ENCODE measurements at places on chromosomes 5 and 9.

GRCh38 chr9:121499177-121499426 is 542 bp downstream of the GGTA1 start:
- DNase-seq = no peak

GRCh38 chr5:157559301-157559700 is 16.3 kb downstream of the ADAM19 start:
- DNase-seq = peak; percentile 80

DNA sequence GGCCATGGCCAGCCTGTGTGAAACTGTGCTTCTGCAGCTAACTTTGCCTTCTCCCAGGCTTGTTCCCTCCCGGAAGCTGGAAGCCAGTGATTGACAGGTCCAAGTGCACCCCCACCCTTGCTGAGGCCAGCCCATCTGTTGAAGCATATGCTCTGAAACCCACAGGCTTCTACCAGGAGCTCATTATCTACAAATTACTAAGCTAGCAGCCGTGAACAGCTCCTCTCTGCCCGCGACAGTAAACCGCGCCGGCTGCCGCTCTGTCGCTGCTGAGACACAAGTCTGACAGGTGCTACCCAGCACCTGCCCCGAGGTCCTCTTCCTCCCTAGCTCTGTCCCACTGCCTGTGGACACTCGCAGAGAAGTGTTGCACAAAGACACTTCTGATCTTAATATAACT is 490.9 kb downstream of the GADD45G start:
- no peak for DNase-seq

DNA sequence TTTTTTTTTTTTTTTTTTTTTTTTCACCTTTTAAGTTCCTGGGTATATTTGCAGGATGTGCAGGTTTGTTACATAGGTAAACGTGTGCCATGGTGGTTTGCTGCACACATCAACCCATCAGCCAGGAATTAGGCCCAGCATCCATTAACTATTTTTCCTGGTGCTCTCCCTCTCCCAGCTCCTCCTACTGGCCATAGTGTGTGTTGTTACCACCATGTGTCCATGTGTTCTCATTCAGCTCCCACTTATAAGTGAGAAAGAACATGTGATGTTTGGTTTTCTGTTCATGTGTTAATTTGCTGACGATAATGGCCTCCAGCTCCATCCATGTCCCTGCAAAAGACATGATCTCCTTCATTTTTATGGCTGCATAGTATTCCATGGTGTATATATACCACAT is 350.5 kb downstream of the MAN2A1 start:
- no peak for DNase-seq

DNA sequence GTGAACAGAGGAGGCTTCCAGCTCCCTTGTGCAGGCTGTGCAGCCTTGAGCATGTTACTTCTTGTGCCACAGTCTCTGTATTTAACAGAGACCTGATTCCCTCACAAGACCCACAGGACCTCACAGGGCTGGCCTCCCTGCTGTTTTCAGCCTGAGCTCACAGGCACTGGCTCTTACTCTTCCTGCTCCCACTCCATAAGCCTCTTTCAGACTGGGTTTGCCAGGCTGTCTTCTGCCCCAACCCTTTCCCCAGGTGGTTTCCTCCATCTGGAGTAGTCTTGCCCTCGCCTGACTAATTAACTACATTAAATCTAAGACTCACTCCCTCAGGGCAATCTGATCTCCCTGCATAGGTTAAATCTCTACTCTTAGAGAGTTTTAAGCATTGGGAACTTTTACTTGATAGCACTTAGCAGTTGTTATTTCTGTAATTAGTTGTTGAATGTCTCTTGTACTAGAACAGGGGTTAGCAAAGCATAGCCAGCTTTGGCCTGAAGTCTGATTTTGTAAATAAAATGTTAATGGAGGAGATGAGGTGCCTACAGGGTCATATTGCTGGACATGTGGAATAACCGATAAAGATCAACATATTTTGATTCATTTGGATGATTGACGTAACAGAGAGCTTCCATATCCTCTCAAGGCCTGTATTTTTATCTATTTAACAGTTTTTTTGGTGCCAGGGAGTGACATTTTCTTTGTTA is 28.6 kb upstream of the SPATA31E1 start:
- DNase-seq = no peak

GRCh38 chr9:126440940-126441339 is 114.3 kb downstream of the MVB12B start:
- DNase-seq = peak; percentile 84

- no peak for DNase-seq
These were observed 21.2 kb upstream of the OLFM1 start for GRCh38 chr9:135066291-135066690.

GRCh38 chr5:34035756-34036155 is 7.3 kb downstream of the C1QTNF3 start:
- DNase-seq = no peak

DNA sequence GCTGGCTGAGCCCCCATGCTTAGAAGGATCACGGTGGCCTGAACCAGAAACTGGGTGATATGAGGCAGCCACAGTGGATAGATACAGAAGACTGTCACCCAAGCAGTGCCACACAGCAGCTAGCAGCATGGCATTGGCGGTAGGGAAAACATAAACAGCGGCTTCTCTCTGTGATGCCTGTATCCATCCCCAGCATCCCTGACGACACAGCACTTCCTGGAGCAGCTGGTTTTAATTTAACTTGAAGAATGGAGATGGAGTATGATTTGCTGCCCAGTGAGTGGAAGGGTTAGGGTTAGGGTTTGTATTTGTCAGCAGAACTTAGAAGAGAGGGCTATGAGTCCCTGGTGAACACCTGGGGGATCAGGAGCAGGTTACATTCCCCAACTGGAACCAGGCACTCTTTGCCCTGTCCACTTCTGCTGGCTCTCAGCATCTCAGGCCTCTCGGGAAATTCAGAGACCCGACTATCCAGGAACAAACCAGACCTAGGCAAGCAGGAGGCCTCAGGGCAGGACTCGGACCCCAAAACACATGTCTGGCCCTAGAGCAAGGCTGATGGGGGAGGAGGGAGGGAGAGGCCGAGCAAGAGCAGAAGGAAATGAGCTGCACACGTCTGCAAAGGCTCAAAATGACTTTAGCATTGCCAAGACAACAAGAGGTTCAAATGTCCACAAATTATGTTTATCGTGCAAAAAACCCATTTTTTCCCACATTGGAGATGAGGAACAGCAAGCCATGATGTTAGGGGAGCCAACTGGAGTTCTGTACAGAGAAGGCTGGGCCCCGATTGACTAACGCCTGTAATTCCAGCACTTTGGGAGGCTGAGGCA is 6.5 kb upstream of the GGTA1 start:
- DNase-seq = peak; percentile 17

GRCh38 chr9:87270221-87270847 is 227.3 kb upstream of the DAPK1 start:
- peak; percentile 88 for DNase-seq

DNA sequence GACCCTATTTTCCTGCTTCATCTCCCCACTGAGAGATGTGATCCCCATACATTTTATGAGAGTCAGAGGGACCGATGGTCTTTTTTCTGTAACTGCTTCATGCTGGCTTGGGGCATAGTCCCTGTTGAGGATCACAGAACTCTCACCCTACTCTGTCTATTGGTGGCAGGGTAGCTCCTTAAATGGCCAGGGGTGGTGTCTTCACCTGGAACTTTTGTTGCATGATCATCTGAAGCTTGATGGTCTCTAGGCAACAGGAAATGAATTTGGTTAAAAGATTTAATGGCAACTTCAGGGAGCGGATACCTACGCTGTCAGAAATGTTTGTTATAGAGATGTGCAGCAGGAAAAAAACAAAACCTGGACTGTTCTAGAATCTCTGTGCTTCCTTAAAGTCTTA is 87.0 kb upstream of the GLIS3 start:
- DNase-seq = no peak

GRCh38 chr9:94720846-94721549 is 5.5 kb upstream of the AOPEP start:
- DNase-seq = no peak

- DNase-seq = no peak
These were observed 61.0 kb downstream of the ST8SIA4 start for GRCh38 chr5:100842080-100842479.

DNA sequence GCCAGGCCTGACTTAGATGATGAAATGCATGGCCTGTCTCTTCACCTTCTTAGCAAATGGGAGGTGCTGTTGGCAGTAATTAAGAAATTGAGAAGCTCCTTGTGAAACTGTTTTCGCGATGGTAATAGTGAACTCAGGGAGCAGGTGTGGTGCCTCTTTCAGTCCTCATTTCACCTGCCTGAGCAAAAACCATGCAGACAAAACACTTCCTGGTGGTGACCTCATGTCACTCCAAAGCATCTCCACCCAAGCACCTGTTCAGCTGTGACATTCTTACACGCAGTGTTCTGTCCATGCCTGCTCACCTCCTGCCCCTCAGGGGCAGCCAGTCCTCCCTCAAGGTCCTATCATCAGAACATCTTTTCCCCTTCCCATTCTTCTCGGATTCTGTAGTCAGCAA is 146.5 kb downstream of the CD180 start:
- no peak for DNase-seq

DNA sequence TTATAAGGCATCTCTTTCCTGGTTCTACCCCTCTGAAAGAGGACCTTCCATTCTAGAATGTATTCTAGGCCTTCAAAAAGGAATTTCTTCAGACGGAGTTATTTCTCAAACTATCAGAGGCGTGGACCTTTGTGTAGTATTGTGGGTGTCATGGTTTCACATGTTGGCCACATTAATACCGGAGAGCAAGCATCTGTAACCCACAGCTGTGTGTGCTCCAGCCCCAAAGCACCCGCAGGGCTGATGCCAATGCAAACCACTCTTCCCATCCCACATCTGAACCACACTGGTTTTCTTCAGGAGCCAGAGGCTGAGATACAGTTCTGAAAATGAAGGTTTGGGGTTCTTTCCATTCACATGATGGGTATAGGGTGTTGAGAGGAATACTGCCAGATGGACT is 127.1 kb downstream of the BNC2 start:
- DNase-seq = no peak

GRCh38 chr5:142572006-142572405 is 113.9 kb downstream of the FGF1 start:
- DNase-seq = no peak

DNA sequence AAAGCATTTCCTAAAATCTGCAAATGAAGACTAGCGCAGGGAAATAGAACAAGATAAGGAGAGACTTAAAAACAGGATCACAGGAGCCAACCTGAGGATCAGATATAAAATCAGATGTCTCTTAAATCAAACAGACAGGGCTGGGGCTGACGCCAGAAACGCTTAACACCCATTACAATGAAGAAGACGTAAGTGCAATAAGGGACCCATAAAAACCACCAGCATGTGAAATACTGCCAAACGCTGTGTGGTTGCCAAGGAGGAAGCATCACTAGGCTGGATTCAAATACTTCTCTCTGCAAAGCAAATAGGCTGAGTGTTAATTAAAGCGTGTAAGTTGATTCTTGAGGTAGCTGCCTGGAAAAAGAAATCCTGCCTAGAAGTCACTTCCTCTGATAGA is 74.4 kb upstream of the ATP10B start:
- DNase-seq = no peak
